A549 treated with Mapracorat at 1 μM for 4 hours (cell line): ENCODE measurements at places on chromosomes 2 and 18. TPM values are rescaled to one million over a fixed set of nuclear protein-coding genes. Genes with fewer than 3 reads are reported as not detected.

Gene SH3BP4
- 34.8 to 43.6 TPM (median 40.3 TPM) in 5 replicates for total RNA-seq

Gene CCDC148
- total RNA-seq, result 0.30 to 0.46 TPM (median 0.37 TPM) in 5 replicates

Gene TNFRSF11A
- total RNA-seq, result 4.8 to 9.7 TPM (median 8.3 TPM) in 5 replicates

Gene ST3GAL5
- 27.8 to 39.0 TPM (median 34.7 TPM) in 5 replicates for total RNA-seq

Gene FAM110C
- 0.05 to 0.42 TPM (median 0.17 TPM) in 5 replicates for total RNA-seq

Gene LGALSL
- total RNA-seq, result 7.7 to 12.8 TPM (median 9.9 TPM) in 5 replicates

Gene ABCG5
- total RNA-seq, result not detected in 5 replicates

Gene GPR35
- total RNA-seq, result 0.50 to 1.1 TPM (median 0.67 TPM) in 5 replicates

Gene KCNJ3
- total RNA-seq, result not detected in 5 replicates

Gene MEX3C
- total RNA-seq, result 17.6 to 20.6 TPM (median 19.0 TPM) in 5 replicates

Gene CRYGD
- not detected in 5 replicates for total RNA-seq

Gene MROH2A
- total RNA-seq, result 0.12 to 0.26 TPM (median 0.18 TPM) in 4 of 5 replicates, not detected in the other

Gene CCL20
- total RNA-seq, result 4.2 to 9.2 TPM (median 6.9 TPM) in 5 replicates

Gene CAPN14
- total RNA-seq, result 0.03 to 0.05 TPM in 2 of 5 replicates, not detected in the others

Gene ZNF804A
- not detected in 5 replicates for total RNA-seq

Gene CMPK2
- 0.73 to 0.95 TPM (median 0.86 TPM) in 5 replicates for total RNA-seq

Gene CNTNAP5
- total RNA-seq, result not detected in 5 replicates

Gene OTOF
- total RNA-seq, result 0.03 to 0.21 TPM (median 0.15 TPM) in 5 replicates

Gene GAREM1
- total RNA-seq, result 4.3 to 6.2 TPM (median 5.3 TPM) in 5 replicates

Gene IL1R2
- 0.85 to 1.9 TPM (median 1.2 TPM) in 5 replicates for total RNA-seq

Gene BCL11A
- 0.02 to 0.52 TPM (median 0.05 TPM) in 5 replicates for total RNA-seq

Gene SP140
- total RNA-seq, result 0.27 TPM in 1 of 5 replicates, not detected in the others

Gene RETSAT
- total RNA-seq, result 51.9 to 58.7 TPM (median 54.9 TPM) in 5 replicates

Gene TMEM178A
- total RNA-seq, result 0.12 to 0.27 TPM (median 0.18 TPM) in 4 of 5 replicates, not detected in the other

Gene DYNAP
- not detected in 5 replicates for total RNA-seq

Gene GBX2
- total RNA-seq, result 1.0 to 3.3 TPM (median 3.0 TPM) in 5 replicates
